ENCODE measurements at places on chromosomes 5 and 9. TPM values are rescaled to one million over a fixed set of nuclear protein-coding genes. Genes with fewer than 3 reads are reported as not detected.

Gene DMRTA1
- total RNA-seq, result 1.3 TPM

Gene ADCY2
- 25.3 TPM for total RNA-seq

Gene GABRA1
- total RNA-seq, result not detected

Gene KIAA0825
- 34.6 TPM for total RNA-seq

Gene ZFAND5
- 148 TPM for total RNA-seq

Gene CBY3
- not detected for total RNA-seq

Gene SMU1
- total RNA-seq, result 12.0 TPM

Gene GLE1
- 25.5 TPM for total RNA-seq

Gene TMEM252
- 0.69 TPM for total RNA-seq

Gene LECT2
- total RNA-seq, result not detected

Gene FAM120A
- 110 TPM for total RNA-seq

Gene IFNA5
- total RNA-seq, result 0.91 TPM

Gene SHISAL2B
- not detected for total RNA-seq

Gene RORB
- total RNA-seq, result 1.3 TPM

Gene ZNF483
- total RNA-seq, result 16.8 TPM

Gene C9
- not detected for total RNA-seq

Gene NUTM2F
- not detected for total RNA-seq

Gene LRRC19
- total RNA-seq, result not detected

Gene SHROOM1
- 28.0 TPM for total RNA-seq

Gene SLC6A19
- not detected for total RNA-seq

Gene IPO11
- total RNA-seq, result 20.0 TPM

Gene ZNF354B
- total RNA-seq, result 25.8 TPM

Gene SLC34A3
- not detected for total RNA-seq

Gene PCDHGA12
- 22.0 TPM for total RNA-seq

Gene SLC46A2
- total RNA-seq, result not detected

Gene COL23A1
- not detected for total RNA-seq

Gene FRMD3
- total RNA-seq, result 13.3 TPM

Gene PTGDS
- 55.9 TPM for total RNA-seq

Gene PCDHGB7
- total RNA-seq, result 7.1 TPM
